ENCODE measurements at places on chromosomes 5 and 9. TPM values are rescaled to one million over a fixed set of nuclear protein-coding genes. Genes with fewer than 3 reads are reported as not detected.

DNA sequence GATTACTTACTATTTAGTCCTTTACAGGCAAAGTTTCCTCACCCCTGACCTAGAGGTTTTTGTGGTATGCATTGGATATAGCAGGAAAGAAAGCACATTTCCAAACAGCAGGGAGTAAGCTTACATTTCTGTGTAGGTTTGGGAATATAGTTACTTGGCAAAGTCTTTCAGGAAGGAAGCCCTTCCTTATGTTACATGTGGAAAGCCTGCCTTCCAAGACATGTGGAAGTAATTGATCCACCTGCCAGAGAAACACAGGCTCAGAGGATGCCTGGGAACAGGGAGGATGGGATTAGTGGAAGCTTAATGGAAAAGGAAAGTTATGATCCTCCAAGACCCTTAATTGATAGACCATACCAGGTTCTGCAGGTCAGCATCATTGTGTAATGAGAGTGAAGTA lies 87.3 kb upstream of the PPP1R2B start:
- no peaks in the 10 kb centered on the region for H3K4me1 ChIP-seq
- DNase-seq, result no peak
- no peaks in the 10 kb centered on the region for H3K36me3 ChIP-seq
- no peak overlapping the region for H3K4me3 ChIP-seq
- no peak overlapping the region for H3K27ac ChIP-seq

- no peak overlapping the region for H3K27ac ChIP-seq
- DNase-seq, result no peak
- no peaks in the 10 kb centered on the region for H3K4me1 ChIP-seq
- no peak overlapping the region for H3K4me3 ChIP-seq
- H3K36me3 ChIP-seq, result no peaks in the 10 kb centered on the region
- no peaks in the 10 kb centered on the region for H3K27me3 ChIP-seq
Measured at GRCh38 chr5:54090495-54091120, 219.8 kb downstream of the ARL15 start.

DNA sequence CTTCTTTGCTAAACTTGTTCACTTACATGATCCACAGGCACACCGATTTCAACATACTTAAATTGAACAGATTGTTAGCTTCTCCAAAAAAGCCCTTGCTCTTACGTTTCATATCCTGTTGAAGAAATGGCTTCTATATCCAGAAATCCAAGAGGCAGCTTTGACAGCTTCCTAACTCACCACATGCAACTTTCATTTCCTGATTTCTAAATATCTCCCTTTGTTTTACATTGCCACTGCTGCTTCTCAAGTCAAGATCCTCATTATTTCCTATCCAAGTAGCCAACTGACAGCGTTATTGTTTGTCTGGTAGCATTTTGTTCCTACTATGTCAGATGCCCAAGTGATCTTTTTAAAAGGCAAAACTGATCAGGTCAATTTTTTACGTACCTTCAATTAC lies 913.2 kb upstream of the TYRP1 start:
- no peak for DNase-seq
- no peaks in the 10 kb centered on the region for H3K27me3 ChIP-seq
- H3K36me3 ChIP-seq, result no peaks in the 10 kb centered on the region

GRCh38 chr9:105401651-105402050 lies 46.2 kb upstream of the FSD1L start:
- peaks cover 56% of the 10 kb centered on the region for H3K27me3 ChIP-seq
- H3K4me3 ChIP-seq, result no peak overlapping the region
- H3K4me1 ChIP-seq, result peaks cover 36% of the 10 kb centered on the region

GRCh38 chr5:42242881-42243485 lies 180.3 kb upstream of the GHR start:
- no peaks in the 10 kb centered on the region for H3K27me3 ChIP-seq
- H3K27ac ChIP-seq, result no peak overlapping the region
- no peaks in the 10 kb centered on the region for H3K36me3 ChIP-seq
- DNase-seq, result no peak

DNA sequence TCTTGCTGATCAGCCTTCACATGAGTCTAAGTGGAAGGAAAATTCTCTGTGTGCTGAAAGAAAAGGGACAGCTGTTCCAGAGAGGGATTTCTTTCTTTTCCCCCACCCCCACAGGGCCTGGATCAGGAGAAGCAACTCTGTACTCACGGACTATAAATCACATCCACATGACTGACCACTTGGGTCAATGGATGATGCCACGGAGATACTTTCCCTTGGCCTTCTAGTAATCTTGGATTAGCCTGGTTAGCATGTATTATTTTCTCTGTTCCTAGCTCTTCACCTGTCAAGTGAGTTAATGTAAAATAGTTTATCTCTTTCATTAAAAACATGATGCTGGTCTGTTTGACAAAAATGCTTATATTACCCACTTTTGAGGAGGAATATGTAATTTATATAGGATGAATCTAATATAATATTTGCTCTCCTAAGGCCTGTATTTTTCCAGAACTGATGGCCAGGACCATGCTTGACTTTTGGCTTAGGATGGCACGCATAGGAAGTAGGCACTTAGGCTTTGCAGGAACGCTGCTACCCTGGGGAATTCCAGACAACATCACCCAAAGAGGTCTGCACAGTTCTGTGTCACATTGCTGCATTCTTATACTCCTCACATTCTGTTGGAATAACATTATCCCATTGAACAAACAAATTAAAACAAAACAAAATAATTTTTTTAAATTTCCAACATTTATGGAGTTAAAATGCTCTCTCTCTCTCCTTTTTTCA lies 892.1 kb downstream of the TLE1 start:
- DNase-seq, result no peak
- no peak overlapping the region for H3K27ac ChIP-seq
- H3K36me3 ChIP-seq, result no peaks in the 10 kb centered on the region
- no peaks in the 10 kb centered on the region for H3K27me3 ChIP-seq
- H3K4me3 ChIP-seq, result no peak overlapping the region
- H3K4me1 ChIP-seq, result no peaks in the 10 kb centered on the region

DNA sequence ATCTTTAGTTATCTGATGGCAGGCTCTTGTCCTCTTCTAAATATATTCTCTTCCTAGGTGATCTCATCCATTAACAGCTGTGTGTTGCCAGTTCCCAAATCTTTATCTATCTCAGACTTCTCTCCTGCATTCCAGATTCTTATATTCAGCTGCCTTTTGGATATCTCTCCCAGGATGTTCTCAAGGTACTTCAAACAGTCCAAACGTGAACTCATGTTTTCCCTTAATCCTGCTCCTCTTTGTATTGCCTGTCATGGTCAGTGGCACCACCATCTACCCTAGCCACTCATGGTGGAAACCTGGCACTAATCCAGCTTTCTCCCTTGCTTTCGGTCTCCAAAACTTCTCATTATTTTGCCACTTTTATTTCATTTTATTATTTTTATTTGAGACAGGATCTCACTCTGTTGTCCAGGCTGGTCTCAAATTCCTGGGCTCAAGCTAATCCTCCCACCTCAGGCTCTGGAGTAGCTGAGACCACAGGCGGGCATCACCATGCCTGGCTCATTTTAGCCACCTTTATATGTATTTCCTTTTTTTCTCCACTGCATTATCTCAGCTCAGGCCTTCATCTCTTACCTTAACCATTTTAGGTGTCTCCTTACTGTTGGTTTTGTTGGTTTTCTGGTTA lies 3.8 kb downstream of the ZFYVE16 start:
- no peak for DNase-seq
- peaks cover 22% of the 10 kb centered on the region for H3K4me1 ChIP-seq
- no peak overlapping the region for H3K4me3 ChIP-seq

- H3K27me3 ChIP-seq, result no peaks in the 10 kb centered on the region
- peaks cover 6% of the 10 kb centered on the region for H3K4me1 ChIP-seq
- no peaks in the 10 kb centered on the region for H3K36me3 ChIP-seq
- H3K4me3 ChIP-seq, result no peak overlapping the region
- DNase-seq, result no peak
- no peak overlapping the region for H3K27ac ChIP-seq
Measured at GRCh38 chr5:14576206-14576605, 5.4 kb upstream of the OTULINL start.

GRCh38 chr5:170216257-170216864 lies 16.4 kb upstream of the C5orf58 start:
- DNase-seq, result no peak
- H3K4me3 ChIP-seq, result no peak overlapping the region

CDX1 gene
- total RNA-seq, result not detected

GRCh38 chr5:160774666-160775315 lies 77.2 kb downstream of the ATP10B start:
- H3K4me1 ChIP-seq, result no peaks in the 10 kb centered on the region
- peaks cover 6% of the 10 kb centered on the region for H3K27me3 ChIP-seq
- H3K27ac ChIP-seq, result no peak overlapping the region
- no peak for DNase-seq
- no peaks in the 10 kb centered on the region for H3K36me3 ChIP-seq

EQTN gene
- not detected for total RNA-seq

DNA sequence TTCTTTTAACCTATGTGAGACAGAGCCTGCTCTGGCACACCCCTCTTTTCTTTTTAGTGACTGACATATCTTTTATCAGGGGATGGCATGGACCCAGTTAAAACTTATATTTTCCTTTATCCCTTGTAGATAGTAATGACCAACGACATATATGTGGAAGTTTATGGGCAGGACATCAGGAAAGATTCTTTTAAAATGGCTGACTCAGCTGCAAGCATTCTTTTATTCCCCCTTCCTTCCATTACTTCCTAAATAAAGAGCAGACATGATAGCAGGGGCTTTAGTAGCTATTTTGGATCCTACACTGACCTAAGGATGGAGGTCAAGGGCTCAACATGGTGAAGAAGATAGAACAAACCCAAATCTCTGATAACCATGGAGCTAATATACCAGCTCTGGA lies 25.0 kb upstream of the VPS13A start:
- peaks cover 2% of the 10 kb centered on the region for H3K36me3 ChIP-seq
- no peak overlapping the region for H3K4me3 ChIP-seq
- H3K27ac ChIP-seq, result no peak overlapping the region
- H3K27me3 ChIP-seq, result peaks cover 49% of the 10 kb centered on the region

PCDHA4 gene
- not detected for total RNA-seq

MARCOL gene
- total RNA-seq, result not detected

GRCh38 chr5:9564752-9565151 lies 18.9 kb upstream of the SEMA5A start:
- H3K36me3 ChIP-seq, result no peaks in the 10 kb centered on the region
- no peaks in the 10 kb centered on the region for H3K4me1 ChIP-seq
- no peak overlapping the region for H3K27ac ChIP-seq
- H3K27me3 ChIP-seq, result no peaks in the 10 kb centered on the region
- no peak overlapping the region for H3K4me3 ChIP-seq

DNA sequence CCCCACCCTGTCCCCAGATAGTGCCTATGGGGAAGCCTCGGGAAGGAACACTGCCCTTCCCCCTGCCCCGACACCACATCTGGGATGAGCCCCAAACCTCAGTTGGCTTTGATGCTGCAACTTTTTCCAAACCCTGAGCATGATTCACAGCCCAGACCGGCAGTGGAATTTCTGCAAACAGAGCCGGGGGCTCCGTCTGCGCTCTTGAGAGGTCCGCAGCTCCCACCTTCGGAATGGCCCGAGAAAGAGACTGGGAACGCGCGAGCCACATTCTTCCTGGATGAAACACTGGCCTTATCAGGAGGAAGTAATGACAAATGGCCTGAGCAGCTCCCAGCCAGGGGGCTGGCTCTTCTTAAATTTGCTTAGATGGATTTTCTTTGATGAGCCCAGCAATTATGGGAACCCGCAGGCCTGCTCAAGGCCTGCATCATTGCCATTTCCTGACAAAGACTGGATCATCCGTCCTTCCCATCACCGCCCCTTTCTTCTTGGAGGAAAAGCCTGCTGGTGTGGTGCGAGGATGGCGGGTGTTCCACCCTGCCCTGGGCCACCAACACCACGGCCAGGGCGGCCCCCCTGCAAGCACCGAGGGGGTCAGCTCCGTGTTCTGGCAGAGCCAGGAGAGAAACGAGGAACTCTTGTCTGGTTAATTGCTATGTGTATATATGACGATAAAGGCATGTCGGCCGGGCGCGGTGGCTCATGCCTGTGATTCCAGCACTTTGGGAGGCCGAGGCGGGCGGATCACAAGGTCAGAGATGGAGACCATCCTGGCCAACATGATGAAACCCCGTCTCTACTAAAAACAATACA lies 38.8 kb upstream of the COL5A1 start:
- peaks cover 12% of the 10 kb centered on the region for H3K27me3 ChIP-seq
- no peak for DNase-seq
- no peaks in the 10 kb centered on the region for H3K36me3 ChIP-seq

DNA sequence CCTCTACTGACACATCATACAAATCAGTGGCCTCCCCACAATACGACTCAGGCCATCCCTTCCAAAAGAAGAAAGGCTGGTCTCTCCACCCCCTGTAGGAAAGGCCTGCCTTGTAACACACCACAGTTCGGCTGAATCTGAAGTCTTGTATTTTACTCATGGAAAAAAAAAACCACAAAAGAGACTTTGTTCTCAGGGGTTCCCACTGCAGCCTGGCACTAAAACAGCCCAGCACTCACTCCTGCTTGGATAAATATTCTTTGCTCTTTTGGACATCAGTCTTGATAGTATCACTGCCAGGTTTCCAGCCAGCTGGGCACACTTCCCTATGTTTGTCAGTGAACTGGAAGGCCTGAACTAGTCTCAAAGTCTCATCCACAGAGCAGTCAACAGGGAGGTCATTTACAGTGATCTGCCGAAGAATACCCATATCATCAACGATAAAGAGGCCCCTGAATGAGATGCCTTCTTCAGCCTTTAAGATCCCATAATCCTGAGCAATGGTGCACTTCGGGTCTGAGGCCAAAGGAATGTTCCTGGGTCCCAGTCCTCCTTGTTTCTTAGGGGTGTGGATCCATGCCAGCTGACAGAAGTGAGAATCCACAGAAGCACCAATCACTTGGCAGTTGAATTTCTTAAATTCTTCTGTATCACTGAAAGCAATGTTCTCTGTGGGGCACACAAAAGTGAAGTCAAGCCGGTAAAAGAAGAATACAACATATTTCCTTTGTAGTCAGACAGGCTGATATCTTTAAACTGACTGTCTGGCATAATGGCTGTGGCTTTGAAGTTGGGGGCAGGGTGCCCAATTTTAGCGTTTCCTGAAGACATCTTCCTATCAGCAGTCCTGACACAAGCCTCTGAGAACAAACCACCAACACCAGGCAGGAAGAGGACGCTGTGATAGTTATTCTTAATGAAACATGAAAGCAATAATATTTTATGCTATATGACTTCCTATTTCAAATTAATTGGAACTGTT lies 198.1 kb downstream of the LURAP1L start:
- no peaks in the 10 kb centered on the region for H3K4me1 ChIP-seq
- no peaks in the 10 kb centered on the region for H3K36me3 ChIP-seq
- no peak overlapping the region for H3K27ac ChIP-seq
- H3K27me3 ChIP-seq, result no peaks in the 10 kb centered on the region

DNA sequence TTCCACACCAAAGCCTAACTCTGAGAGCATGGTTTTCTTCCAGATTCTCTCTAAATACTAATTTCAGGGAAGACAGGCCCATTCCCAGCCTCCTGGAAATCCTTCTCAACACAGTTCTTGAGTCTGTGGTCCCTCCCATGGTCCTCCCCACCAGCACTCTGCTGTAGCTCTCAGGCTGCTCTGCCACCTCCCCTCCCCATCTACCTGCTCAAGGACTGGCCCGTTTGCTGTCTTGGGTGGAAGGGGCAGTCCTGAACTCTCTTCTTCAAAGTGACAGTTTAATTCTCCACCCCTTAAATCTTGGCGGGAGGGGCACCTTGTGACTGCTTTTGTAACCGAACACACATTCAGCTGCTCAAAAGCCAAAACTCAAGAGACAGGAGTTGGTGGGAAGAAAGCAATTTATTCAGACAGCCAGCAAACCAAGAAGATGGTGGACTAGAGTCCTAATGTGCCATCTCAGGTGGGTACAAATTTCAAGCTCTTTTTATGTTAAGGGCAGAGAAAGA lies 7.6 kb upstream of the LCN15 start:
- peaks cover 18% of the 10 kb centered on the region for H3K27me3 ChIP-seq
- peak overlapping the region; percentile 51 for H3K27ac ChIP-seq

RPP25L gene
- total RNA-seq, result 9.0 TPM

All from T-helper 17 cell (primary cell).